SW 1271 (cell line): ENCODE measurements at places on chromosomes 7 and 10.

- DNase-seq = no peak
These were observed 3.1 kb upstream of the ELFN1 start for GRCh38 chr7:1666823-1667565.

DNA sequence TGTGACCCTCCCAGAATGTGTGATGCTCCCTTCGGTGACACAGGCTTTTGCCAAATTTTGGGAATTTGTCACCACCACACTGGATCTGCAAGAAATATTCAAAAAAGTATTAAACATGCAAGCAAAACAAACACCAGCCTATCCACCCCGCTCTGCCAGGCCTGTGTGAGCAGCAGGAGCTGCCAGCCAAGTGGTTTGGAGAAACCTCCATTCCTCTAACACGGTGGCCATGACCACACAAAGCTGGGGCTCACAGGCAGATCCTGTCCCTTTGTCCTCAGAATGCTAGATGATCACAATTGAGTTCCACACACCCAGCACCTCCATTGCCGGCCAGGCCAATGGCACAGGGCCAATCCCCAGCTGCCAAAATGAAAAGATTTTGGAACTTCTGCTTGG is 261.9 kb upstream of the PPP2R2D start:
- no peak for DNase-seq

GRCh38 chr7:6422926-6423632 is 24.7 kb downstream of the DAGLB start:
- DNase-seq = no peak

- DNase-seq = no peak
These were observed 171.7 kb downstream of the KIF20B start for GRCh38 chr10:89873055-89873454.

- DNase-seq = no peak
These were observed 169.1 kb upstream of the MEOX2 start for GRCh38 chr7:15855525-15856109.

- no peak for DNase-seq
These were observed 687.0 kb downstream of the TYW1 start for GRCh38 chr7:67683628-67684027.

DNA sequence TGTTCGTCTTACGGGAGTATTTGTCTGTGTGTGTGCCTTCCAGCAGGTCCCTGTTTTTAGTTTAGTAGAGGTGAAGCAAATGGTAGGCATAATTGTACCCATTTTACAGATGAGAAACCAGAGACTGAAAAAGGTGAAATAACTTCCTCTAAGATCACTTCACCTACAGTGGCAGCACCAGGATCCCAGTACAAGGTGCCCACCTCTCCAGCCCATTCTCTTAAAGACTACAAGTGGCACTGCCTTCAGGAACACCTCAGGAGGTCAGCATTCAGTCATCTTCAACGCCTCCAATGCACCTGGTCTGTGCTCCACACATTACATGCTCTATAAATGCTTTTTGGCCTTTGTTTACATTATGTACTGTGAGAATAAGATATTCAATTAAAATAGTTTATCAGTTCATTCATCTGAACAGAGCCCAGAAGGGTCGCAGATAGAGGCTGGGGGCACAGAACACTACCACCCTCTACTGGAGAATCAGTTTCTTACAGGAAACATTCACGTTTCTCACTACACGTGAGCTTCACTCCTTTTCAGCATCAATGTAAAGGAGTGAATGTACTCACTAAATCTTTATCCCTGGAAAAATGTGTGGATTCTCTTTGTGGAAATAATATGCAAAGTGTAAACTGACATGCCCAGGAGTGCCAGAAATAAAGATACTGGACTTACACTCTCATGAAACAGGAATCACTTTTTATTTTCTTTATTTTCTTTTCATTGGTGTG is 45.5 kb upstream of the ABLIM1 start:
- DNase-seq = no peak
